GM12865 (cell line): ENCODE measurements at places on chromosomes 2 and 18.

DNA sequence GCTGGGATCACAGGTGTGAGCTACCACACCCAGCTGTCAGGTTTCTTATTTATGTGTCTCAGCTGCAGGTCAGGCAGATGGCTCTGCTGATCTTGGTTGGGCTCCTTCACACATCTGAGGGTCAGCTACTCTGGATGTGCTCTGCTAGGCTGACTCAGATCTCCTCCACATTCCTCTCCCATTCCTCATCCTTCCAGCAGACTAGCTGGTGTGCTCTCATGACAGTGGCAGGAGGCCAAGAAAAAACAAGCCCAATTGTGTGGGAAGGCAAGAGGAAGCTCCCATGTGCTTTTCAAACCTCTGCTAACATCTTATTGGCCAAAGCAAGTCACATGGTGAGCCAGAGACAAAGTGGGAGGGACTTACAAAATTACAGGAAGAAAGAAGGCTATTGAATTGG is 11.7 kb upstream of the MSH6 start:
- DNase-seq, result peak; percentile 31

- no peak for DNase-seq
Observed at GRCh38 chr2:106974891-106975290, 88.9 kb upstream of the ST6GAL2 start.

DNA sequence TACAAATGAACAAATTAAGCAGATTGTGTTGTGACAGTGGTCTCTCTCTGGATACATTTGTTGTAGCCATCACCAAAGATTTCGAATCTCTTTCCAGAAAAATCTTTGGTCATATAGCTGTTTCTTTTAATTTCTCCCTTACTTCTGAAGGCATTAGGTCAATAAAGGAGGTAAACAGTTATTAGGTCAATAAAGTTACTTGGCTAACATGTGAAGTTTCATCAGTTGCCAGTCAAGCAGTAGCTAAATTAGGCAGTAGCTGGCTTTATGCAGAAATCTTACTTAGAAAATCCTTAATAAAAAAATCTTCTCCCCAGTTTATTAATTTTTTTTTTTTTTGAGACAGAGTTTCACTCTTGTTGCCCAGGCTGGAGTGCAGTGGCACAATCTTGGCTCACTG is 115.5 kb downstream of the MBD5 start:
- no peak for DNase-seq

DNA sequence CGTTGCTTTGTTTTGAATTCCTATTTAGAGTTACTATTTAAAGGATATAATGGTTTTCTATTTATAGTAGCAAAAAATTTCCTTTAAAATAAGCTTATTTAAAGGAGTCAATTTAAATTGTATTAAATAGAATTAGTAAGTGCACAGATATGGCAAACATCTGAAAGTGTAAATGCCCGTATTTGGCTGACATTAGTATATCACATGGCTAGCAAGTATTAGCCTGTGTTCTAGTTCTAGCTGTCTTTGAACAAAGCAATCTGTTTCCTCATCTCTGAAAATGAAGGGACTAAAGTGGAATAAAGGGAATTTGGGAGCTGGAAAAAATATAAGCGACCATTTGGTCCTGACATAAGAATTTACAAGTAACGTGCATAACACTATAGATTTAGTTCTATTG is 32.2 kb downstream of the PELI1 start:
- no peak for DNase-seq

DNA sequence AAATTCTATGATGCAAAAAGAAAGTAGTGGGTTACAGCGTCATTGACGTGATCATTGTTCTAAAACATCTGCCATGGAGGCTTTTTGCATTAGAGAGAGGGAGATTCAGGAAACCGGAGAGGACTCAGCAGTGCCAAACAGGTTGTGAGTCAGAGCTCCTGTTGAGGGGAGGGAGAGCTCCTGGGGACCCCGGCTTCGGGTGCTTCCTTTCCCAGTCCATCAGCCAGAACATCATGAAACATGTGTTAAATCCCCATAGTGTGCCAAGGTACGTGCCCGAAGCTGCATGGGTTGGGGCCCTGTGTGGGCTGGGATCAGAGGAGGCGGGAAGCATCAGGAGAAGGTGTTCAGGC is 791 bp upstream of the CYRIA start:
- DNase-seq, result peak; percentile 38

DNA sequence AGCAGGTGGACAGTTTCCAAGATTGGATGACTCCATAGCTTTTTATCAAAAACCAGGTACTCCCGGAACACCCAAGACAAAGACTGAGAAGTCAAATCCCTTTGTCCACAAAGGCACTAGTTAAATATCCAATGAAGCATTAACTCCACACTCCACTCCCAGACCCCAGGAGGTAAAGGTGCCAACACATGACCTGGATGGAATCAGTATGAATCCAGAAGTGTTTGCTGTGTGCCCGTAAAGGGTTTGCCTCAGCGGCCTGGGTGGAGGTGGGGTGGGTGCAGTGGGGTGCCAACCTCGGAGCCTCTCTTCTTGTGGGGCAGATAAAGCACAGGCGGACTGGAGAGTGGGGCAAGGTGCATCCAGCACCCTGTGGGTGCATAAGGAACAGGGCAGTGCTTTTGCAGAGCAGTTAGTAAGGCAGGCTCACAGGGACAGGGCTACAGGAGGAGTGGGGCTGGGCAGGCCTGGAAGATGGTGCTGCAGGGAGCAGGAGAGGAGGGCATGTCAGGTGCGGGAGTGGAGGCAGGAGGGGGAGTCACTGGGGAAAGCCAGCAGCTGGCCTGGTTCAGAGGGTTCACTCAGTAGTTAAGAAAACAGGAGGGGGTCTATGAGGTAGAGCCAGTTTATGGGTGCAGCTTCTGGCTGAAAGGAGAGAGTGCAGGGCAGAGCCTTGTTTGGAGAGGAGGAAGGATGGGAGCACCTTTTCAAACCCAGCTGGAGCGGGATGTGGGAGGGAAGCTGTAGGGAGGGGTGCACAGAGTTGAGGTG is 208.4 kb upstream of the SMAD2 start:
- no peak for DNase-seq

GRCh38 chr18:10514082-10514481 is 11.7 kb upstream of the NAPG start:
- DNase-seq, result no peak

GRCh38 chr18:67279988-67280387 is 236.5 kb downstream of the DSEL start:
- DNase-seq, result no peak

DNA sequence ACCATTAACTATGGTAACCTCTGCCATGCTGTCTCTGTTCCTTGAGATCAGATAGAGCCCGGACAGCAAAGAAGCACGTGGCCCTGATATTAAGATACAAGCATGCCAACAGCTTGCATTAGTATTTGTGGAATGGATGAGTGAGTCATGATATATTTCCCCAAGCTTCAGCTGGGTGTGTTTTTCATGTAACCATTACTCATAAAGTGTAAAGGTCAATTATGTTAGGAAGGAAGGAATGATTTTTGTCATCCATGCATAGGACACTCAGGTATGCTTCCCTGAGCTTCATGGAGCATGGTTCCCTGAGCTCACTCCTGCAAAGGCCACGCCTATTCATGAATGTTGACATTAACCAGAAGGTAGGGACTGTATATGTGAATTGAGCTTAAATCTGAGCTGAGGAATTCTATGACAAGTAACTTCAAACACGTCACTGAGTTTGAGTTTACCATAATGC is 74.6 kb downstream of the ARL4C start:
- DNase-seq, result no peak

DNA sequence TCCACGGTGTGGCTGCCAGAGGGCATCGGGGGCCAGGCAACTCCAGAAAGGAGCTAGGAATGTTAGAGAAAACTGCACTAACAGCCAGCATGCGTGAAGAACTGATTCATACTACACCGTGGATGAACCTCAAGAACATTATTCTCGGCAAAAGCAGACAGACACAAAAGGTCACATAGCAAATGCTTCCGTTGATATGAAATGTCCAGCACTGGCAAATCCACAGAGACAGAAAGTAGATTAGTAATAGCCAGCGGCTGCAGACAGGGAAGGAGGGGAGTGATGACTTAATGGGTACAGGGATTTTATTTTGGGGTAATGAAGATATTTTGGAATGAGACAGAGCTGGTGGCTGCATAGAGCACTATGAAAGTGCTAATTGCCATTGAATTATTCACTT is 37.4 kb downstream of the SCTR start:
- DNase-seq, result no peak

GRCh38 chr2:191056228-191056627 is 42.3 kb upstream of the STAT1 start:
- DNase-seq, result peak; percentile 28

GRCh38 chr2:29071032-29071975 is 3.0 kb downstream of the PCARE start:
- DNase-seq, result no peak

GRCh38 chr2:167181134-167181533 is 292.9 kb downstream of the XIRP2 start:
- DNase-seq, result no peak

DNA sequence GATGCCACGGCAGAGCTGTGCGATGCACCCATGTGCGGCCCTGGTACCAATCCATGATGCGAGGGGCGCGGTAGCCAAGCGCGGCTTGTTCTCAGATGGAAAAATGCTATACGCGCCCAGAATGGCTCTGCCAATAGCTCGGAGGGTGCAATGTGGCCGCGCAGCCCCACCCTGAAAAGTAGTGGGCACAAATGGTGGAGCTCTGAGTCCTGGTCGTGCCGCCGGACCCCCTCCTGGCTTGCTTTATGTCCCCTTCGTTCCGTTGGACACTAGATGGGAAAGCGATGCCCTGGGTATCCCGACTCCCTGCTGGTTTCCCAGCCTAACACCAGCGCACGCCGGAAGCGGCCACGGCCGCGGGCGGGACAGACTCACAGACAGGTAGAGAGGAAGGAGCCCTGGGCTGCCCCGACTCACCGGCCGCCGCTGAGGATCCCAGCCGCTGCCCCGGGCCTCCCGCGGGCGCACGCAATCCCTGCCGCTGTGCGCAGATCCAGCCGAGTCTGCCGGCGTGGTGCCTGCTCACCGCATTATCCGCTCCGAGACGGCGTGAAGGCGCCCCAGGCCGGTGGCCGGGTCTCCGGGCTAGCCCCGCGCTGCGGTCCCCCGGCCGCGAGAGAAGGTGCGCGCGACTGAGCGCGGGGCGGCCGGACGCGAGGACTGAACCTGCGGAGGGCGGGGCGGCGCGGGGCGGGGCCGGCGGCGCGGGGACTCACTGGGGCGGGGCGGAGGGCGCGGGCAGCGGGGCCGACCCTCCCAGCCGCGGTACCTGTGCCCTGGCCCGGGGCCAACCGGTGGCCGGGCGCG is at the start of gene CDC42EP3:
Gene CDC42EP3, minus strand, starts transcription at position 634 of the 807 bp plus-strand sequence. CDS start 25,055 bp downstream, outside the sequence.
- peak; percentile 82 for DNase-seq

DNA sequence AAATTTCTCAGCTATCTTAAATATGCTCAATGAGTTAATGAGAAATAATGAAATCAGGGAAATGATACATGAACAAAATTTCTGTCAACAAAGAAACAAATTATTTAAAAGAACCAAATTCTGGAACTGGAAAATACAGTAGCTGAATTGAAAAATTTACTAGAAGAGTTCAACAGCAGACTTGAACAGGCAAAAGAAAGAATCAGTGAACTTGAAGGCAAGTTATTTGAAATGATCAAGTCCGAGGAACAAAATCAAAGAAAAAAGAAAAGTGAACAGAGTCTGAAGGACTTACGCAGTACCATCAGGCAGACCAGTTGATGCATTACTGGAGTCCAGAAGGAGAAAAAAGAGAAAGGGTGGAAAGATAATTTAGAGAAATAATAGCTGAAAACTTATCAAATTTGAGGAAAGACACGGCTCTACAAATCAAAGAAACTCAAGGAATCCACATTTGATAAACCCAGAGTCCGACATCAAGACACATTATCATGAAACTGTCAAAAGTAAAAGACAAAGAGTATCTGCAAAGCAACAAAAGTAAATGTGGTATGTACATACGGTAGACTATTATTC is 83.6 kb downstream of the CCDC138 start:
- no peak for DNase-seq

- DNase-seq, result peak; percentile 92
Observed at GRCh38 chr18:55234366-55235093, 275.3 kb upstream of the CCDC68 start.

DNA sequence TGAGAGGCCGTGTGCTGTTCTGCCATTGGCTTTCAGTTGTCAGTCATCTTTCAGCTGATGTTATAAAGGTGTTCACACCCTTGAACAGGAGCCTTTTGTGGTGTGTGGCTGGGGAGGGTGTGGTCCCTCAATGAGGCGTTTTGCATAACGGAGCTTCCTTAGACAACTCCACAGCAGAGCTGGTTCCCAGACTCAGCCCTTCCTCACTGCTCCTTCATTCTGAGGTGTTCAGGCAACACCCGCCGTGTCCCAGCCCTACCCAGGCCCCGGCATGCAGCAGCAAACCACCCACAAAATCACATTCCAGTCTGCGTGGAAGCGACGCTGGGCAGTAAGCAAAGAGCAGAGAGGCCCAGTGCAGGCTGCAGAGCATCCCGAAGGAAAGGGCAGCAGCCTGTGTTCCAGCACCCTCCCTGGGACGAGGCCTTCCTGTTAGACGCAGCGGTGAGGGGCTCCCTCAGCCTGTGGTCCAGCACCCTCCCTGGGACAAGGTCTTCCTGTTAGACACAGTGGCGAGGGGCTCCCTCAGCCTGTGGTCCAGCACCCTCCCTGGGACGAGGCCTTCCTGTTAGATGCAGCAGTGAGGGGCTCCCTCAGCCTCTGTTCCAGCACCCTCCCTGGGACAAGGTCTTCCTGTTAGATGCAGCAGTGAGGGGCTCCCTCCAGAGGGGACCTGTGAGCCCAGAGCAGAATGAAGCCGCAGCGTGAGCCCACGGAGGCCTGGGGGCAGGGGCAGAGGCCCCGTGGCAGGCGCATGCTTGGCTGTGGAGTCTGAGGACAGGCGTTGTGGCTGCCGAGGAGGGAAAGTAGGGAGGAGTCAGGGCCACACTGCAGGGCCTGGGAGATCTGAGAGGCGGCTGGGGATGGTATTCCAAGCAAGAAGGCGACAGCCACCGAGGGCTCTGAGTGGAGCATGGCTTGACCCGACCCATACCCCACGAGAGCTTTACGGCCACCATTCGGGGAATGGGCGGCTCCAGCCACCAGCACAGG is 201.8 kb upstream of the HDAC4 start:
- DNase-seq, result no peak

- DNase-seq, result no peak
Observed at GRCh38 chr2:96873651-96874096, 3.8 kb upstream of the SEMA4C start.

- no peak for DNase-seq
Observed at GRCh38 chr18:3441290-3441689, 8.7 kb upstream of the TGIF1 start.

GRCh38 chr18:72100465-72101004 is 443.6 kb downstream of the CBLN2 start:
- no peak for DNase-seq

DNA sequence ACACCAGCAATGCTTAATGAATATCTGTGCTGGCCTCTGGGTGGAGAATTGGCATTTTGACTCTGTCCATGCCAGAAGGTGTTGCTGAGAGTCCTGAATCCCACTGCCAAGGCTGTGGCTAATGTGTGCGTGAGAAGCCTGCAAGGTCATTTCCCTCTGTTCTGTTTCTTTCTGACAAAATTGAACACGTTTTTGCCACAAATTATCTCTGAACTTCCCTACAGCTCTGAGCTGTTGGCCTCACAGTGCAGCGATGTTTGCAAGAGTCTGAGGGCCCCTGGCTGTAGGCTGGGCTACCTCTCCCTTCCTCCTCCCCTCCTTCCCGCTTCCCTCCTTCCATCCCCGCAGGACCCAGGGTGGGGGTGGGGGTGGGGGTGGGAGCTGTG is 154.1 kb upstream of the HS6ST1 start:
- peak; percentile 20 for DNase-seq
